ENCODE measurements at places on chromosomes 6 and 20.

GRCh38 chr6:85394199-85394598 is 55.7 kb upstream of the NT5E start:
- no peak for DNase-seq

GRCh38 chr20:58700121-58700821 is 7.7 kb downstream of the NPEPL1 start:
- no peak for DNase-seq

- DNase-seq = no peak
Measured at GRCh38 chr6:55963301-55963700, 87.9 kb upstream of the BMP5 start.

GRCh38 chr6:18595774-18596530 is 208.8 kb downstream of the RNF144B start:
- peak; percentile 73 for DNase-seq

DNA sequence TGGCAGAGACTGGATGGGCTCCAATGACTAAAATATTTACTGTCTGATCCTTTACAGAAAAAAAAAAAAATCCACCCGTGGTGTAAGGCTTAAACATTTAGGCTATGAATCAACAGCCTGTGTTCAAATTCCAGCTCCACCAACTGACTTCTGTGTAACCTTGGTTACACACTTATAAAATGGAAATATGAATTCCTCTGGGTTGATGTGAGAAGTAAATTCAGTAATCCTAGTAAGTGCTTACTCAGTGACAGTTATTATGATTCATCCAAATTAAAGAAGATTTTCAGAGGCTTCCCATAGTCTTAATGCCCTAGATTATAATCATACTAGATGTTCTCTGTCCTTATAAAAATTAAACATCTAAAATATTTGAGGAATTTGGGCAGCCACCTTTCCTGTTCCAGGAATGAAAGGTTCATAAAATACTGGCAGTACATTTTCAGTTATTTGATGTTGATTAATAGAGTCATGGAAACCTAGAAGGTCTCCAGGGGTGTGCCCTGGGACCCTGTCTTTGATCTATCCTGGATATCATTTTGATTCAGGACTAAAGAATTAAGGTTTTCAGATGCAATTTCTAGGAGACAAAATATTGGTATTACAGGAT is 180.3 kb upstream of the ZNF217 start:
- no peak for DNase-seq

GRCh38 chr6:17250237-17250636 is 30.9 kb upstream of the RBM24 start:
- DNase-seq = no peak

DNA sequence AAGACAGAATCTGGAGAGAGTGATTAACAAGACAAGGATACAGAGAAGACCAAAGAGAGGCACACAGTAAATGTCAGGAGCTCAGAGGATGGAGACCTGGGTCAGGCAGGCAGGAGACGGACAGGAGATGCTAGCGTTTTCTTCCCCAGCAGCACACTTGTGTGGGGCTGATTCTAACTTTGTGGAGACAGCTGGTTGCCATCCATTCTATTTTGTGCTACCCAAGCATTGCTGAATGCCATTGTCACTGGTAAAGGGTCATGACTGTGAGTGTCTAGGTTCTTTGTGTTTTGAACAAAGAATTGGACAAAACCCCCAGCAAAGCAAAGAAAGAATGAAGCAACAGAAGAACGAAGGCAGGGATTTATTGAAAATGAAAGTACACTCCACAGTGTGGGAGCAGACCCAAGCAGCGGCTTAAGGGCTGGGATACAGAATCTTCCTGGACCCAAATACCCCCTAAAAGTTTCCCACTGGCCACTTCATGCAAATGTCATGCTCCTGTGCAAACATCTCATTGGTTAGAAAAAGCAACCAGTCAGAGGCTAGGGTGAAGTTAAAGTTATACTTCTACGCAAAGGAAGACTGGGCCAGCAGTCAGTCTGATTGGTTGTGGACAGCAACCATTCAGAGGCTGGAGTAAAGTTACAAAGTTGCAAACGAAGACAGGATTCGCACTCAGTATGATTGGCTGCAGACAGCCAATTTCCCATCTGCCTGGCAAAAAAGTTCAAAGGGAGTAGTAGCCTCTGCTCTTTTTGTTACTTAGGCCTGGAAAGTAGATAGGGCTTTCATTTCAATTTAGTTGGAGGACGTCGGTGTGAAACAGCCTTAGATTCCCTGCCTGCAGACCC is 17.5 kb downstream of the PTK7 start:
- DNase-seq = peak; percentile 49

GRCh38 chr6:136725124-136725523 is 67.2 kb downstream of the MAP3K5 start:
- no peak for DNase-seq

DNA sequence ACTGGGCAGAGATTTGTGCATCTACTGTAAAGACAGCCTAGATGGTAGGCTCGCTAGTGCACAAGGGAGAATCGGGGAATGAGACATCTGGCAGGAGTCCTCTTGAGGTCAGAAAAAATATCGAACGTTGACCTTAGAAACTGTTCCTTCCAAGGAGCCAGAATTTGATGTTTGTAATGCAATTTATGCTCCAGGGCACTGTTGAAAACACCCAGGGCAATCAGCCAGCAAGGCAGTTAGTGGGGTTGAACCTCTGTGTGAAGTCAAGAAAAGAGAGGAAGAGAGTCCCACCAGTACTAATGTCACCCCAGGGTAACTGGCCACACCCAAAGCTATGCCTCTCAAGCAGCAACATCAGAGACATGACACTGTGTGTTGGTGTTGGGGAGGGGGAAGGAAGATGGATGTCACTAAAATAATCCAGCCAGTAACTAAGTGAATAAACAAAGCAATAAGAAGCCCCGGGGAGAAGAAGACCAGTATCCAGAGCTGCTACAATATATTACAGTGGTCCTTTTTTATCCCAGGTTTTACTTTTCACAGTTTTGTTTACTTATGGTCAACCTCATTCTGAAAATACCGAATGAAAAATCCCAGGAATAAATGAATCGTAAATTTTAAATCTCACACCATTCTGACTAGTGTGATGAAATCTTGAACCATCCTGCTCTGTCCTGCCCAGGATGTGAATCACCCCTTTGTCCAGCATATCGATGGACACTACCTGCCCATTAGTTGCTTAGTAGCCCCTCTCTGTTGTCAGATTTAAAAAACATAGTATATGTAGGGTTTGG is 32.9 kb upstream of the PDE10A start:
- no peak for DNase-seq

- DNase-seq = no peak
Measured at GRCh38 chr20:54515793-54516628, 40.6 kb downstream of the DOK5 start.

DNA sequence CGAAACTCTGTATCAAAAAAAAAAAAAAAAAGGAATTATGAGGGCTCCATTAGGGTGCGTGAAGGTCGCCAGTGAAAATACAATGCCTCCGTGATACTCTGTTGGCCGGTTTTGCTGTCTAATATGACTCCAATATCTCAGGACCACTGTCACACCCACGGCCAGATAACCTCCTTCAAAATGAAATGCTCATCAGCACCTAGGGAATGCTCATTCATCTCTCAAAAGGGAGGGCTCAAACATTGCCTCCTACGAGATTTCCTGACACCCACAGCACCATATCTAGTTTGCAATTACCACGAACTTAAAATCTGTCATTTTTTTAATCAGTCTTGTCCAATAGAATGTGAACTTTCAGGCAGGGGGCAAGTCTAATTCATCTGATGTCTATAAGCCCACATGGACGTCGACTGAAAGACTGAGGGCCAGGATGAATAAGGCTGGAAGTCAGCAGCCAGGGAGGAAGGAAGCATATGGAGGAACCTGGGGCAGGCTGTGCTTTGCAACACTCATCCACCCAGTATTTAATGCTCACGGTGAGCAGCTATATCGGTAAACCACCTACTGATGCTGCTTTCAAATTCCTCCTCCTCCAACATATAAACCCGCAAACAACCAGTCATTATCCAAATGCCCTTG is 42.8 kb downstream of the MAP3K5 start:
- DNase-seq = no peak

GRCh38 chr20:37490663-37491350 is 30.2 kb upstream of the NNAT start:
- no peak for DNase-seq

GRCh38 chr6:135581211-135581610 is 83.7 kb upstream of the AHI1 start:
- DNase-seq = no peak

DNA sequence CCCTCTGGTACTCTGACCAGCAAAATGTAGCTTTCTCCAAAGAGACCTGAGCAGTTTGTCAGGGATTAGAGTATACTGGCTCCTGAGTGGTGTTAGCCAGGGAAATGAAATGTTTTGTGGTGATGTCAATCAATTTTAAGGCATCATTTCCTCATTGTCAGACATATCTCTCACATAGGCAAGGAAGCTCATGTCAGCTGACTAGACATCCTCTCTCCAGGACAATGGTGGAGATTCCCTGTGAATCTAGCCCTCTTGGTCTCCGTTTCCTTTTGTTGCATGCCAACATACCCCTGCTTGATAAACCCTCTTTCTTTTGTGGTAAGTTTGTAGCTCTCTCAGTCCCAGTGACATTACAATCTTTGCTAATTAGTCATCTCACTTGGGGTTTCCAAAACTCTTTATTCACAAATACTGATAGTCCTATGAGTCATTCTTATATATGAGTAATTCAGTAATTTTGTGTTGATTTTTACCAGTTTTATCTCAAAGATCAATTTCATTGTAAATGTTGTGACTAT is 135.6 kb upstream of the PTPRK start:
- no peak for DNase-seq

- DNase-seq = no peak
Measured at GRCh38 chr6:3088968-3089367, 20.7 kb downstream of the RIPK1 start.

DNA sequence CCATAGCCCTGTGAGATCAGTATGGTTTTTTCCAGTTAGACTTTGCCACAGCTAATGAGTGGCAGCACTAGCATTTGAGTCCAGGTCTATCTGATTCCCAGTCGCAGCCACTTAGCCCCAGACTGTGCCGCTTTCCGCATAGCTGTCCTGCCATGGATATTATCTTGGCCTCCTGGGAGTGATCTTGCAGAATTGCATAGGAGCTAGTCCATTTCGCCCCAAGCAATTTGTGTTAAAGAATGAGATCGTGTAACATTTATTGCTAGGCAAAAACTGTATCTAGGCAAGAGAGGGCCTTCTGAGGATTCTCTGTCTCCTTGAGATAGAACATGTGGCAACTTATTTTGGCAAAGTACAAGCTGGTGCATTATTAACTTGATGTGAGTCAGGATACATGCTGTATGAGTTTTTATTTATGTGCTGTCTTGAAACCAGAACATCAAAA is 74.2 kb downstream of the EZR start:
- DNase-seq = no peak

DNA sequence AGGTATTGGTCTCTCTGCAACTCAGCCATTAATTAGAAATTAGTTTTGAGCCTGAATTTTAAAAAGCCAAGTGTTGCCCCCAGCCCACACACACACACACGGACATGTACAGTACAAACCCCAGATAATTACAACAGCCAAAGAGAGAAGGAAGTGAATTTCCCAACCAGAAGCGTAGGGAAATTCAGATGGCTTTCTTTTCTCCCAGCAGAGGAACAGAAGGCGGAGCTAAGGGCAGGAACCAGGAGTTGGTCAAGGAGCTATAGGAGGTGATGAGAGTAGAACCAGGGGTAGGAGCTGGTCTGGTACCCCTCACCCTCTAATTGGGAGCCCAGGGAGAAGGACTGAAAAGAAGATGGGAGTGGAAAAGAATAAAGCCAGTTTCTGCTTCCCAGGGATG is 3.9 kb upstream of the ZBTB9 start:
- no peak for DNase-seq

- no peak for DNase-seq
Measured at GRCh38 chr6:39992861-39993622, 58.8 kb upstream of the MOCS1 start.

GRCh38 chr20:50372770-50373088 is 137.5 kb upstream of the PTPN1 start:
- DNase-seq = no peak

- DNase-seq = no peak
Measured at GRCh38 chr6:70849348-70850069, 107.4 kb downstream of the B3GAT2 start.

DNA sequence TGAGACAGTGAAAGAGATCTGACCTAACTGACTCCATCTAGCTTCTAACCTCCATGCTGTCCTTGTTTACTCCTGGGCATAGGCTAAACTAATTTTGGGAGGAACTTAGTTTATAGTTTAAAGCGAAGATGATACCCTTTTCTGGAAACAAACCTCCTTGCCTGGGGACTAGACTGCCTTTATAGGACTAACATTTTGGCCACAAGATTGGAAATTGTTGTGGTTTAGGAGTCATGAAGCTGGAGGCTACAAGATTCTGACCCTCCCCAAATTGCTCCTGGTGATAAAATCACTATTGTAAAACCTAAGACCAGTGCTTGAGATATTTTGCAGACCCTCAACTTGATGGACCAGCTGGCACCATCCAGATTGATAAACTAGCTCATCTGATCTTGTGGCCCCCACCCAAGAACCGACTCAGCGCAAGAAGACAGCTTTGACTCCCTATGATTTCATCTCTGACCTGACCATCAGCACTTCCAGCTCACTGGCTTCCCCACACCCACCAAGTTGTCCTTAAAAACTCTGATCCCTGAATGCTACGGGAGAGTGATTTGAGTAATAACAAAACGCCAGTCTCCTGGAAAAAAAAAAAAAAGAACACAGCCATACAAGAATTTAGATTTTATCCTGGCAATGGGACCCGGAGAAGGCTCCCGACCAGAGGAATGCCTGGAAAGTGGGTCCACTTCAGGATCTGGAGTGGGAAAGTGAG is 63.0 kb downstream of the ABHD12 start:
- DNase-seq = no peak

- no peak for DNase-seq
Measured at GRCh38 chr6:147716434-147716833, 207.9 kb downstream of the SAMD5 start.

- DNase-seq = no peak
Measured at GRCh38 chr6:127341471-127342202, 1.8 kb downstream of the ECHDC1 start.

- DNase-seq = no peak
Measured at GRCh38 chr6:157272866-157273755, 50.2 kb downstream of the TMEM242 start.

DNA sequence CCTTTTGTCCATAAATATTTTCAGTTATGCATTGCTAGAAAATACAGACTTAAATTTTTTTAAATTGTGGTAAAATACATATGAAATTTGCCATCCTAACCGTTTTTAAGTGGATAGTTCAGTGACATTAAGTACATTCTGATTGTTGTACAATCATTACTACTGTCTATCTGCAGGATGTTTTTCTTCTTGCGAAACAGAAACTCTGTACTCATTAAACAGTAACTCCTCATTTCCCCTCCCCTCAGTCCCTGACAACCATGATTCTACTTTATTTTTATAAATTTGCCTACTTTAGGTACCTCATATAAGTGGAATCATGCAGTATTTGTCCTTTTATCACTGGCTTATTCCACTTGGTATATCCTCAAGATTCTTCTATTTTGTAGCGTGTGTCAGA is 21.3 kb downstream of the TAF11 start:
- DNase-seq = no peak

GRCh38 chr6:39865011-39865888 is 69.0 kb downstream of the MOCS1 start:
- peak; percentile 71 for DNase-seq

- peak; percentile 23 for DNase-seq
Measured at GRCh38 chr20:17697171-17697570, 2.6 kb upstream of the BANF2 start.

Measured in tibial artery (tissue), 4 donors.